GM23248 (cell line): ENCODE measurements at places on chromosomes 4 and X.

DNA sequence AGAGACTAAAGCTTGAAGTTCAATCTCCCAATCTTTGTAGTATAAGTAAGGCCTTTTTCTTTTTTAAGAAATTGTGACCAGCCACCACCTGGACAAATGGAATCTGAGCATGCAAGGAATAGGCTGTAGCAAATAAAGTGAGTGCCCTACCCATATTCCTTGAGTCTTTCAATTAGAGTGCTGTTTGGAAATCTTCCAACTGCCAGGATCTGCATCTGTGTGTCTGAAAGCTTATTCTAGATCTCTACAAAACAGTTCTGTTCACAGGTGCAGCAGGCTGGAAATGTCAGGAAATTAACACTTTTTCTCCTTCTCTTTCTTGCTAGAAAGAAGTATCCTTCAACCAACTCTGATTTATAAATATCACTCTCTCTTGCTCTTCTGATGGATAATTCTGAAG lies 76.7 kb upstream of the NDST3 start:
- H3K27me3 ChIP-seq = no peaks in the 10 kb centered on the region
- no peak overlapping the region for H3K4me3 ChIP-seq
- no peak for DNase-seq
- no peaks in the 10 kb centered on the region for H3K36me3 ChIP-seq

DNA sequence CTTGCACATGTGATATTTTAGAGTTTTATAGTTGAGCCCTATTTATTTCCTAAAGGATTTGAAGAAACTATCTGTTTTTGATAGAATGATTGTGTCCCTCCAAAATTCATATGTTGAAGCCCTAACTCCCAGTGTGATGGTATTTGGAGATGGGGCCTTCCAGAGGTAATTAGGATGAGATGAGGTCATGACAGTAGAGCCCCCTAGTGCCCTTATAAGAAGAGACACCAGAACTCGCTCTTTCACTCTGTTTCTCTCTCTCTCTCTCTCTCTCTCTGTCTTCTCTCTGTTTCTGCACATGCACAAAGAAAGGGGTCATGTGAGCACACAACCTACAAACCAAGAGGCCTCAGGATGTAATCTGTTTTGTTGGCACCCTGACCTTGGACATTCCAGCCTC lies 921.9 kb upstream of the DIAPH2 start:
- no peak overlapping the region for H3K27ac ChIP-seq
- no peaks in the 10 kb centered on the region for H3K36me3 ChIP-seq
- H3K27me3 ChIP-seq = no peaks in the 10 kb centered on the region
- no peaks in the 10 kb centered on the region for H3K4me1 ChIP-seq
- H3K4me3 ChIP-seq = no peak overlapping the region

- H3K4me3 ChIP-seq = peak within 1 kb of the TSS; percentile 66
- no peaks in the 10 kb centered on the region for H3K27me3 ChIP-seq
- no peak within 1 kb of the TSS for H3K27ac ChIP-seq
- no peaks in the 10 kb centered on the region for H3K4me1 ChIP-seq
Measured at GRCh38 chrX:73214426-73215094, at the start of gene NAP1L2. TSS of gene NAP1L2 (minus strand) at chrX:73214851. CDS start at chrX:73214492, 359 bp downstream.

- no peaks in the 10 kb centered on the region for H3K27me3 ChIP-seq
- DNase-seq = no peak
- no peaks in the 10 kb centered on the region for H3K36me3 ChIP-seq
- no peak overlapping the region for H3K27ac ChIP-seq
- H3K4me1 ChIP-seq = peaks cover 3% of the 10 kb centered on the region
- no peak overlapping the region for H3K4me3 ChIP-seq
Measured at GRCh38 chrX:19642241-19643109, 127.2 kb upstream of the MAP3K15 start.

DNA sequence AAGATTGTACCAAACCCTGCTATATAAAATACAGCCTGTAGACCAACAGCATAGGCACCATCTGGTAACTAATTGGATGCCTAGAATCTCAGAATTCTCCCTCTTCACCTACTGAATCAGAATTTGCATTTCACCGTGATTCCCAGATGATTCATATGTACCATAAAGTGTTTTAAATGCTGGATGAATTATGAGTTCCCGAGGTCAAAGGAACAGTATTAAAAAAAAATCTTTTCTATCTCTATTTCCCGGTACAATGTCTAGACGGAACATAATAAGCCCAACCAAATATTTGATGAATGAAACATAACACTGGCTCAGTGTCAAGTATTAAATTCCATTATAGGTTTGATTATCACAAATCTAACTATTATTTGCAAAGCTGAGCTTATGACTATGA lies 280.0 kb downstream of the ANKRD50 start:
- DNase-seq = peak; percentile 37
- no peaks in the 10 kb centered on the region for H3K36me3 ChIP-seq
- 0 out of 2 replicates have a peak overlapping the region, but pooled peaks have one; percentile 7 for H3K27ac ChIP-seq
- no peaks in the 10 kb centered on the region for H3K27me3 ChIP-seq
